ENCODE measurements at places on chromosomes 11 and 22. TPM values are rescaled to one million over a fixed set of nuclear protein-coding genes. Genes with fewer than 3 reads are reported as not detected.

Gene OR52N4
- not detected for total RNA-seq

- H3K27me3 ChIP-seq: no peaks in the 10 kb centered on the region
- no peaks in the 10 kb centered on the region for H3K36me3 ChIP-seq
- H3K27ac ChIP-seq: no peak overlapping the region
- no peaks in the 10 kb centered on the region for H3K4me1 ChIP-seq
These were observed 55.3 kb downstream of the C22orf42 start for GRCh38 chr22:32103658-32104315.

- no peaks in the 10 kb centered on the region for H3K27me3 ChIP-seq
- H3K4me3 ChIP-seq: no peak overlapping the region
- no peak for DNase-seq
- H3K4me1 ChIP-seq: no peaks in the 10 kb centered on the region
These were observed 218.1 kb downstream of the CEP164 start for GRCh38 chr11:117545706-117546105.

DNA sequence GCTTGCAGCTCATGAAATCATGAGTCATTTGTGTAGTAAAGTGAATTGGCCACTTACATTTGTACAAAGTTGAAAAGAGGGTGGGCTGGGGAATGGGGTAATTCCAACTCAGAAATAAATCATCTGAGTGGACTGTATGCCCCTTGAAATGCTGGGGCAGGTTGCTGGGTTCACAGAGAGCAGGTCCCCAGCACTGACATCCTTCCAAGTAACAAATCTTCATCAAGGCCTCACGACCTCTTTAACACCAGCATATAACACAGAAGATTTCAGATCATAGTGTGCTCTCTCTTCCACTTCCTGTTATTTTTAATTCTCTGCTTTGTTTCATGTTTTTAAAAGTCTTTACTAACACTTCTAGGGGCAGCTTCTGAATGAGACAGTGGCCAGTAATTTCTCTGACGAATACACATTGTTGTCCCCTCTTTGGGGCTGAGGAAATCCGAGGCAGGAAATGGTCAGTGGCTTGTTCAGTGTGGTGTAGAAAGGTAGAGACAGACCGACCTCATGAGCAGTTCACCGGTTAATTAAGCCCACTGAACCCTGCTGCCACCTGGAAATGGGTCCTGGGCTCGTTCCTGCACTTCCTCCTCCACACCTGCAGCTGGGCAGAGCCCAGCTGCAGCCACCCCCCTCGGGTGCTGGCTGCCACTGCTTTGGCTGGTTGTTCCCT is 127.7 kb downstream of the MAML2 start:
- H3K4me3 ChIP-seq: no peak overlapping the region
- H3K27ac ChIP-seq: no peak overlapping the region
- H3K36me3 ChIP-seq: no peaks in the 10 kb centered on the region
- H3K4me1 ChIP-seq: peaks cover 17% of the 10 kb centered on the region

DNA sequence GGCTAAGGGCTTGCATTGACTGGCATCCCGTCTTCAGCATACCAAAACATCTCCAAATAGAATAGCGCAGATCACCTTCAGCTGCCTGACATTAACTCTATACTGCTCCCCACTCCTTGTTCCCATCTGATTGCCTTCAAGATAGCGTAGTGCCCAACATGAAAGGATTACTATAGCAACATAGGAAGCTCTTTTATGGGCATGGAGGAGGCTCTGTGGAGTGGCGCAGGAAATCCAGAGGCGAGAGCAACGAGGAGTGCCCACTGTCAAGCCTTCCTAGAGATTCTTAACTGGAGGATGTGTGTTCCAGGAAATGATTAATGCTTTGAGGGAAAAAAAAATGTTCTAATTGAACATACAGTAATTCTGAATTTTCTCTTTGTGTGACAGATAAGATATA is 213.3 kb downstream of the CADM1 start:
- no peaks in the 10 kb centered on the region for H3K27me3 ChIP-seq
- no peak overlapping the region for H3K27ac ChIP-seq
- H3K4me1 ChIP-seq: no peaks in the 10 kb centered on the region
- no peaks in the 10 kb centered on the region for H3K36me3 ChIP-seq
- H3K4me3 ChIP-seq: no peak overlapping the region
- no peak for DNase-seq

DNA sequence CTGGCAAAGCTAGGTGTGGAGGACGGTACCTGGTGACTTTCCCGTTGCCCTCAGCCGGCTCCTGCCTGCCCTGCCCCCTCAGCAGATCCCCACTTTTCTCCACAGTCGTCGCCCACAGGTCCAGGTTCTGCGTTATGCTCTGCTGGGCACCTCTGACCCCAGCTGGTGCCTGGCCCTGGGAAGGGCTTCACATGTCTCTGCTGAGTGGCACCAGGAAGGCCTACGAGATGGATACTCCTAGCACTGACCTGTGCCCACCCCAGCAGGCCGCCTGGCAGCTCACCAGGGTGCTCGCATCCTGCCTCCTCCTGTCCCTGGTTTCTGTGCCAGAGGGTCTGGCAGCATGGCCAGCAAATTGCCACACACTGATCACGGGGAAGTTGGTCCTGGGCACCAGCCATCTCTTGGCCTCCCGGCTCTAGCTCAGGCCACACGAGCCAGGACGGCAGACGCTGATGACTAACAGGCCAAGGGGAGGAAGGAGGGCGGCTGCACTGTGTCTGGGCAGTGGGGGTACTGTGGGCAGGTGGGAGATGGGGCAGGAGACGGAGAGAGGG is 13.8 kb downstream of the CARS1 start:
- peaks cover 11% of the 10 kb centered on the region for H3K36me3 ChIP-seq
- no peaks in the 10 kb centered on the region for H3K4me1 ChIP-seq
- no peak for DNase-seq
- H3K27me3 ChIP-seq: no peaks in the 10 kb centered on the region
- H3K4me3 ChIP-seq: no peak overlapping the region
